Femur (tissue), 1 donor: ENCODE measurements at places on chromosomes 5 and 9.

DNA sequence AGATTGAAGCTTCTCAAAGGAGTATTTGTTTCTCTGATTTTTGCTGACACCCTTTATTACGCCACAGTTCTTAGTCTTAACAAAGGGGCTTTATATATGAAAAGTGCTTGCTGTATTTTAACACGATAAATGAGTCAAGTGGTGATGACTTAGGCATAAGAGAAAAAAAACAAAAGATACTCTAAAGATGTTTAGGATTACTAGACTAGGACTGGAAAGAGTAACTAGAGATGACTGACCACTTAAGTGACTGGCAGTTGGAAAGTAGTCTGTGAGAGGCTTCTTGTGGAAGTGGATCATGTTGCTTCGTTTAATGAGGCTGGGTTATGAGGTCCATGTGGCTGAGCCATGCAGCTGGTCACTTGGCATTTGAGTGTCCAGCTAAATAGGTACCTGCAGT lies 69.4 kb upstream of the ACTBL2 start:
- DNase-seq: no peak

- no peak for DNase-seq
Observed at GRCh38 chr9:118992813-118993794, 376.1 kb downstream of the BRINP1 start.

DNA sequence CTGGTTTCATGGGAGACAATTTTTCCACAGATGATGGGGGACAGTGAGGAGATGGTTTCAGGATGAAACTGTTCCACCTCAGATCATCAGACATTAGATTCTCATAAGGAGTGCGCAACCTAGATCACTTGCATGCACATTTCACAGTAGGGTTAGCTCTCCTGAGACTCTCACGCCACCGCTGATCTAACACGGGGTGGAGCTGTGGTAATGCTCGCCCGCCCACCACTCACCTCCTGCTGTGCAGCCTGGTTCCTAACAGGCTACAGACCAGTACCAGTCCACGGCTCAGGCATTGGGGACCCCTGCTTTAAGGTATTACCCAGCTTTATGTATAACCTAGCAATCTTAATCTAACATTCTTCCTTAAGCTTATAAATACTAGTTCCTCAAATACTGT lies 35.6 kb downstream of the TTC39B start:
- DNase-seq: no peak

DNA sequence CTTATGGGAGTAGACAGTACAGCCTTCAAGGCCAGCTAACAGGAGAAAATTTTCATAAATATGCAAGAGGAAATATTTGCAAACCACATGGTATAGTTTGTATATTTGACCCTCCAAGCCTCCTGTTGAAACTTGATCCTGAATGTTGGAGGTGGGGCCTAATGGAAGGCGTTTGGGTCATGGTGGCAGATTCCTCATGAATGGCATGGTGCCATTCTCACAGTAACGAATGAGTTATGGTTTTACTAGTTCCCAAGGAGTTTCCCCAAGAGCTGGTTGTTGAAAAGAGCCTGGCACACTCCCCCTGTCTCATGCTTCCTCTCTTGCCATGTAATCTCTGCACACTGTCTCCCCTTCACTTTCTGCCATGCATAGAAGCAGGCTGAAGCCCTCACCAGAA lies 3.3 kb upstream of the PAIP1 start:
- no peak for DNase-seq

- DNase-seq: no peak
Observed at GRCh38 chr5:83564069-83564749, 92.7 kb downstream of the VCAN start.

DNA sequence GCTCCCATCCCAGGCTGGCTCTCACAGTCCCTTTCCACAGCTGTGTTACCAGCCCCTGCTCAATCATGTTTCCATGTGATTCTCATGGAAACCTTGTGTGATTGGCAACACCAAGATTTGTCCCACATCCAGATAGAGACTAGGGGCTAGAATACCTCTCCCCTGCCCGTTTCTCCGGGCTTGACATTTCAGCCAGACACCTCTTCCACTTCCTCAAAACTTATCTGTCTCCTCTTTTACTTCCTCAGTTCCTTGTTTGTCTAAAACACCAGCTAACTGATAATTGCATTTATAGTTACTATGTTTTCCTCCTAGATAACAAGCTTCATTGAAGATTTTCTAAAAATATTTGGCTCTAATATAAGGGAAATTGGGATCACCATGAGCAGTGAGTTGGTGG lies 16.6 kb upstream of the KCNMB1 start:
- no peak for DNase-seq

GRCh38 chr5:18119156-18119785 lies 485.0 kb downstream of the TAF11L14 start:
- no peak for DNase-seq

- DNase-seq: no peak
Observed at GRCh38 chr5:90613459-90613858, 54.9 kb downstream of the ADGRV1 start.

DNA sequence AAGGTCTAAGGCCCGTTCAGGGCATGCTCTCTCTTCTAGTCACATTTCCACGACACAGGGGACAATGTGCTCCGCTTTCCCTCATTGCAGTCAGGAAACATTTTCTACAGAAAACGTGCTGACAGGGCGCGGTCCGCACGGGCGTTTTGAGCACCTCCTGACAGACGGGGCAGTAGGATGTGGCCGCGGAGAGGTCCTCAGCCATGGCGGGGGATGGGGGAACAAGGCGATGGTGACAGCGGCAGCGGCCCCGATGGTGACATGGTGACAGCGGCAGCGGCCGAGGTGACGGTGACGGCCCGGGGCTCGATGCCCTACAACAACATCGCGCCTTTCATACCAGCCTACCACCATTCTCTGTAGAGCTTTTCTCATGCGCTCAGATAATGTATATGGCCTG lies 4.1 kb downstream of the PLPP1 start:
- DNase-seq: no peak

GRCh38 chr9:8845376-8845775 lies 1045.8 kb upstream of the DMAC1 start:
- no peak for DNase-seq

GRCh38 chr5:149280802-149281201 lies 9.1 kb downstream of the AFAP1L1 start:
- DNase-seq: no peak

DNA sequence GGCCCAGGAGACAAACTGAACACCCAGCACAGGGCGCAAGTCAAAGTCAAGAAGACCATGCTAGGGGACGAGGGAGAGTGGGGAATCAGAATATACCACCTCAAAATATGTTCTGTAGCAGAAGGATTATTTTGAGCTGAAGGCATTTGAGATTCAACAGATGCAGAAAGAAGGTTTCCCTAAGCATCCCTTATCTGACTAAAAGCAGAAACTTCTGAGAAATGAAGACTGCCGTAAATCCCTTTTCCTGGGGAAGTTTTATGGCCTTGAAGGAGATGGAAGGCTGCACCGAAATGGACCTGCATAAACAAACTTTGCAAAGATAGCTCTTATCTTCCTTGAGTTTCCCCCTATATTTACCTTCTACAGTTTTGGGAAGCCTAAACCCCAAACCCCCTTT lies 72.8 kb downstream of the PTTG1 start:
- DNase-seq: no peak

DNA sequence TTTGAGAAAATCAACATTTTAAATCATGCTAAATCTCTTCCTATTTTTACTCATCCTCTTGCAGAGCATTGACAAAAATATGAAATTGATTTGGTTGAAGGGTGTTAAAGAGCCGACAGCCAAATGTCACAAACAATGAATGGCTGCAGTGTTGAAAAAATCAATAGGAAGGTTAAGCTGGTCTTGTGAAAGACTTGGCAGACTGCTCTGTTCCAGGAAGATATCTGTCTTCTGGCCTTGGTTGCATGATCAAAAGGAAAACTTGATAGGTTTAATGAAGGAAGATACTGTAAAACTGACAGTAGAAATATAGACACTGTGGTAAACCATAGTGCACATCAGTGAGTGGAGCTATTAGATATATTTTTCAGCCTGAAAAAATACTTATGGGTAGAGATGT lies 103.6 kb downstream of the PBX3 start:
- no peak for DNase-seq

DNA sequence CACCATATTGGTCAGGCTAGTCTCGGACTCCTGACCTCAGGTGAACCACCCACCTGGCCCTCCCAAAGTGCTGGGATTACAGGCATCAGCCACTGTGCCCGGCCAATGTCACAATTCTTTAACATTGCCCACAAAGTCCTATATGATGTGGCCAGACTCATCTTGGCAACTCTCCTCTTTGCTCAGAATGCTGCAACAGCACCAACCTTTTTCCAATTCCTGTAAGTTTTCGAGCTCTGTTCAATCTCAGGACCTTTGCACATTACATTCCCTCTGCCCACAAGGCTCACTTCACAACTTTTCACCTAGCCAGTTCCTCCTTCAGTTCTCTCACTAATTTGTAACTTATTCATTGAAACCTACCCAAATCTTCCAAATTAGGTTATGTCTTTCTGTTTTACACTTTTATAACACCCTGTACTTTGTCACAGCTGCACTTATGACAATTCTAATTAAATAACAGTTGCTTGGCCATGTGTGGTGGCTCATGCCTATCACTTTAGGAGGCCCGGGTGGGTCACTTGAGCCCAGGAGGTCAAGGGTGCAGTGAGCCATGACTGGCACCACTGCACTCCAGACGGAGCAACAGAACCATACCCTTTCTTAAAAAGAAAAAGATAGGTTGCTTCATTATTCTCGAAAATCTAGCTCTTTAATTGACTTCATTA lies 30.9 kb upstream of the GLDC start:
- no peak for DNase-seq

- no peak for DNase-seq
Observed at GRCh38 chr9:87324613-87325194, 173.0 kb upstream of the DAPK1 start.

GRCh38 chr9:70390933-70391341 lies 23.5 kb downstream of the KLF9 start:
- DNase-seq: no peak

GRCh38 chr5:151868451-151868850 lies 56.2 kb downstream of the GLRA1 start:
- DNase-seq: no peak

- DNase-seq: no peak
Observed at GRCh38 chr5:169933616-169934015, 46.7 kb downstream of the INSYN2B start.

- no peak for DNase-seq
Observed at GRCh38 chr9:129542741-129543140, 78.2 kb downstream of the C9orf50 start.

GRCh38 chr5:5360941-5361520 lies 61.4 kb upstream of the ICE1 start:
- DNase-seq: no peak

GRCh38 chr9:18920141-18921084 lies 112.6 kb downstream of the SAXO1 start:
- no peak for DNase-seq

DNA sequence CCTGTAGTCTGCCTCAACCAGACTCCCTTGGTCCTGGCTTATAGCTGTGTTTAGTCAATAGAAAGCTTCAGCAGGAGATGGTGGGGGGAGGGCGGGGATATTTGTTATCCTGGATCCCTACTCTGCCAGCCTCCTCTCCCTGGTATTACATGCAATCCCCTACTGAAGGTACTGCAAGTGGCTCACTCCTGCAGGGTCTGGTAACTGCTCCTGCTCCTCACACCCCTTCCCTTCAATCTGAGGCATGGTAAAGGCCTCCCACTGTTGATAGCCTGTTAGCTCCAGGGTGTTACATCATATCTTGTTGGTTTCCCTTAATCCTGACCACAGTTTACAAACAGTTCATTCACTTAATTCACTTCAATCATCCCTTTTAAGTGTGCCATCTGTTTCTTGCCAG lies 137.5 kb downstream of the AP3B1 start:
- no peak for DNase-seq
